ENCODE measurements at places on chromosomes 5 and 9. TPM values are rescaled to one million over a fixed set of nuclear protein-coding genes. Genes with fewer than 3 reads are reported as not detected.
A peak's percentile ranks its signal among the peaks of the same experiment; 100 is the strongest.

DNA sequence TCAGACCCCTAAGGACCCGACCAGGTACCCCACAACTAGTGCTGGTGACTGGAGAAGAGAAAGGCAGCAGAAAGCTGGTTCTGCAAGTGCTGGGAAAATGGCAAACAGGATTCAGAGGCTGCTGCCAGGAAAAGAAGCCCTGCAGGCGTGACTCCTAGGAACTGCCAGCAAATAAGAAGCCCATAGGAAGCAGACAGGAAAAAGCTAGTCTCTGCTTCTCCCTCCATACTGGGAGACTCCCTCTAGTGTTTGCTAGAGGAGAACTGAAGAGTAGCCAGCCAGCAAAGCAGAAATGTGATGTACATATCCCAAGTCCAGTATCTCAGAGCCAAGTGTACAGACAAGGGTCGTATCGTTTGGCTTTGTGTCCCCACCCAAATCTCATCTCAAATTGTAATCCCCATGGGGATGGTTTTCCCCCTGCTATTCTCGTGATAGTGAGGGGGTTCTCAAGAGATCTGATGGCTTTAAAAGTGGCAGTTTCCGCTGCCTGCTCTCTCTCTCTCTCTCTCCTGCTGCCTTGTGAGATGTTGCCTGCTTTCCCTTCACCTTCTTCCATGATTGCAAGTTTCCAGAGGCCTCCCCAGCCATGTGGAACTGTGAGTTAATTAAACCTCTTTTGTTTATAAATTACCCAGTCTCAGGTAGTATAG lies 38.1 kb upstream of the TUSC1 start:
- no peaks in the 10 kb centered on the region for H3K36me3 ChIP-seq
- no peak overlapping the region for H3K4me3 ChIP-seq

DNA sequence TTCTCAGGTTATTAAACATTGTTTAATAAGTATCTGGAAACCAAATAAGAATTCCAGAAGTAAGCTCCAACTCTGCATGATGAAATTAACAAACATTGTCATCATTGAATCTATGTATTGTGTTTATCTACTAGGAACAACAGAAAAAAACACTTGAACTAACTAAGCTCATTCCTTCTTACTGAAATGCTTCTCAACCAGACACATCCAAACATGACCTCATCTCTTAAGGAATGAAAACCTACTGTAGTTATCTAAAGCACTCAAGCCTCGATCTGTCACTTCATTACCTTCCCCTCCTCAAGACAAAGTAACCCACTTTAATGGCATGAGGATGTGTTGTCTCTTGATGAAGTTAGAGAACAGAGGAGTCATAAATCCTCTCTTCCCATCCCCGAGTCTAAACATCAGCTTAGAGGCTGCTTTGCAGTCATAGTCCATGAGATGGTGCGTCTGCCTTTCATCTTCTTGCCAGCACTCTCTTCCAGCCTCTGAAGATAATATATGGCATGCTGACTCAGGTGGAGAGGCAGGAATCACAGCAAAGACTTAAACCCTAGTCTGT lies 86.5 kb downstream of the CEMIP2 start:
- H3K36me3 ChIP-seq, result no peaks in the 10 kb centered on the region
- H3K4me3 ChIP-seq, result no peak overlapping the region
- H3K27me3 ChIP-seq, result no peaks in the 10 kb centered on the region
- peaks cover 53% of the 10 kb centered on the region for H3K4me1 ChIP-seq

DNA sequence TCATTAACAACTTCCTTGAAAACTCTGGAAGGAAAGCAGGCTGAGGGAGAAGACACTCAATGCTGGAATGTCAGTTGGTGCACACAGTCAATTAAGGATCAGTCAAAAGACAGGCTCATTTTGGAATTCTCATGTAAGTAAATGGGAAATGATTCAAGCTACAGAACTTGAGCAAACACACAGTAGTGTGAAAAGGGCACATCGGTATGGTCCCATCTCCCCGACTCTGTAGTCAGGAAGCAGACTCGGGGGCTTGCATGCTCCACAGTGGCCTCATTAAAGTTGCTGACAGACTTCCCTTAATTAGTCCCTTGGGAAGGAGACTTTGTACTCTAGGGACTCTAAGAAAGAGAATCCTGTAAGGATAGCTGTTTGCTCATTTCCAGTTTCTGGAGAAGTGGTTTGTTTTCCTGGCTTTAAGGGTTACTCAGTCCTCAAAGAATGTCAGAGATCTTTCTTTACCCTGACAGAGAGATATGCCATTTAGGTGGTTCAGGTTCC lies 339.2 kb downstream of the ADAMTS6 start:
- no peaks in the 10 kb centered on the region for H3K36me3 ChIP-seq
- no peak overlapping the region for H3K4me3 ChIP-seq
- no peak for DNase-seq
- no peak overlapping the region for H3K27ac ChIP-seq
- H3K27me3 ChIP-seq, result no peaks in the 10 kb centered on the region

GRCh38 chr5:73488806-73489205 lies 9.4 kb upstream of the BTF3 start:
- H3K4me1 ChIP-seq, result no peaks in the 10 kb centered on the region
- no peak overlapping the region for H3K4me3 ChIP-seq
- DNase-seq, result no peak
- no peaks in the 10 kb centered on the region for H3K36me3 ChIP-seq

Gene DBH
- not detected for polyA plus RNA-seq

Gene LOX
- 0.13 TPM for polyA plus RNA-seq

DNA sequence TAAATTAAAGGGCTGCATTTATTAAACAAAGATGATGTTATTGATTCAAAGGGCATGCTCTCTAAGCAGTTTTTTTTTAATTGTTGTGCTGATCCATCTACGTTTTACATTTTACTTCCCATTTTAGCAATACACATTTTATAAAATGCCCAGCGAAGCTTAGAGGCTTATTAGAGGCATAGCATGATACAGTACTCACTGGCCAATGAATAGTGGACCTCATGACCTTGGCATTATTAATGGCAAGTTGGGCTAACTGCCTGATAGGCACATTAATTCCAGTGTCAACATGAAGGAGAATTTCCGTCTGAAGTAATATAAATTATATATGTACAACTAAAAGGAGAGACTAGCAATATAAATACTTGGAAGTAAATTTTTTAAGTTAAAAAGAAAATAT lies 837.2 kb downstream of the EFNA5 start:
- H3K27me3 ChIP-seq, result no peaks in the 10 kb centered on the region
- H3K27ac ChIP-seq, result no peak overlapping the region
- no peaks in the 10 kb centered on the region for H3K4me1 ChIP-seq
- no peaks in the 10 kb centered on the region for H3K36me3 ChIP-seq

Gene COL15A1
- polyA plus RNA-seq, result not detected

- H3K4me1 ChIP-seq, result peaks cover 31% of the 10 kb centered on the region
- H3K27ac ChIP-seq, result peak overlapping the region; percentile 67
- no peaks in the 10 kb centered on the region for H3K27me3 ChIP-seq
- peak overlapping the region; percentile 11 for H3K4me3 ChIP-seq
- DNase-seq, result peak; percentile 53
- no peaks in the 10 kb centered on the region for H3K36me3 ChIP-seq
These were observed 6.8 kb downstream of the TSSK1B start for GRCh38 chr5:113427871-113428574.

GRCh38 chr9:128218518-128219389 lies 15.6 kb downstream of the DNM1 start:
- peaks cover 10% of the 10 kb centered on the region for H3K4me1 ChIP-seq
- DNase-seq, result peak; percentile 85
- H3K27me3 ChIP-seq, result peaks cover 3% of the 10 kb centered on the region
- H3K36me3 ChIP-seq, result no peaks in the 10 kb centered on the region
- H3K4me3 ChIP-seq, result peak overlapping the region; percentile 16
- H3K27ac ChIP-seq, result peak overlapping the region; percentile 14

Gene C5orf52
- polyA plus RNA-seq, result not detected

DNA sequence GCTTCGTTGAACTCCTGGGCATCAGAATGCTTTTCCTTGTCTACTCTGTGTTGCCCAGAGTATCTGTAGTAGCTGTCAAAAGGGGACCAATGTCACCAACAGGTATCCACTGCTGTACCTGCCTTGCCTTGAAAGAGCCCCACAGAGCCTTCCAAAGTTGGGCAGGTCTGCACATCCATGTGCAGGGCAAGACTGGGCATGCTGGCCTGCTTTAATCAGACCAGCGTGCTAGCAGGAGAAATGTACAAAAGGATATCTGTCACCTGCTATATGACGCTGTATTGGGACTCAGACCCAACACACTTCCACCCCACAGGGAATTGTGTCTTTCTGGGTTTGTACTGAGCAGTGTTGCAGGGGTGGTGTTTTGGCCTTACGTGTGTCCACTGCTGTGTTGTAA lies 11.9 kb downstream of the DELE1 start:
- H3K36me3 ChIP-seq, result peaks cover 54% of the 10 kb centered on the region
- H3K27ac ChIP-seq, result peak overlapping the region; percentile 55
- peaks cover 14% of the 10 kb centered on the region for H3K4me1 ChIP-seq
- no peak overlapping the region for H3K4me3 ChIP-seq
- no peak for DNase-seq

GRCh38 chr5:174191850-174192655 lies 146.5 kb downstream of the NSG2 start:
- H3K4me3 ChIP-seq, result no peak overlapping the region
- DNase-seq, result no peak
- no peaks in the 10 kb centered on the region for H3K36me3 ChIP-seq
- no peaks in the 10 kb centered on the region for H3K4me1 ChIP-seq
- no peak overlapping the region for H3K27ac ChIP-seq
- no peaks in the 10 kb centered on the region for H3K27me3 ChIP-seq

Gene KCTD16
- 0.04 TPM for polyA plus RNA-seq

GRCh38 chr5:39453606-39454005 lies 28.8 kb upstream of the DAB2 start:
- no peaks in the 10 kb centered on the region for H3K36me3 ChIP-seq
- no peak for DNase-seq
- H3K4me1 ChIP-seq, result no peaks in the 10 kb centered on the region
- H3K27me3 ChIP-seq, result no peaks in the 10 kb centered on the region

DNA sequence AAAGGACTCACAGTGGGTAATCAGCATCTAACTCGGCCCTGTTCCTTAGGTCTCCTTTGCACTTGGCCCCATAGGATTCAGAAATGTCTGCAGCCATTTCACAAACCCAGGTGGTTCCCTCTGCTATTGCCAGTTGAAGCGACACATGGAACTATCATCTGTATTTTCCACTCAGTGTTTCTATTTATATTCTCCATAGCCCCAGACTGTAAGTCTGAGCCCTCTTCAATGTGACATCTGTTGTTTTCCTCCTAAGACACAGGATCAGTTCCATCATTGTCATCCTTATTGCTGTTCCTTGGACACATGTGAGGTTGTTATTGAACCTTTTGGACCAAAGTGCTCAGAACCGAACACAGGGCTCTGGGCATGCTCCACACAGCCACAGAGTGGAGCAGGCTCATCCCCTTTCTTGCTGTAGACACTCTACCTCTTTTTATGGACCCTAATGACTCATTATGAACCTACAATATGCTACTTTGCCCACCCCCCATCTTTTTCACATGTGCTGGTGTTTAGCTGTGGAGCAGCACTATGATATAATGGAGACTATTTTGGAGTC lies 36.4 kb downstream of the GARNL3 start:
- H3K27me3 ChIP-seq, result no peaks in the 10 kb centered on the region
- DNase-seq, result no peak
- H3K36me3 ChIP-seq, result no peaks in the 10 kb centered on the region
- H3K27ac ChIP-seq, result no peak overlapping the region

Gene DMRT3
- polyA plus RNA-seq, result not detected

Gene HRH2
- 0.08 TPM for polyA plus RNA-seq

- H3K4me3 ChIP-seq, result peak overlapping the region; percentile 3
- H3K27ac ChIP-seq, result peak overlapping the region; percentile 86
- H3K4me1 ChIP-seq, result peaks cover 19% of the 10 kb centered on the region
These were observed 21.2 kb downstream of the DYNC2I2 start for GRCh38 chr9:128635266-128636023.

Gene NTNG2
- polyA plus RNA-seq, result 0.05 TPM

DNA sequence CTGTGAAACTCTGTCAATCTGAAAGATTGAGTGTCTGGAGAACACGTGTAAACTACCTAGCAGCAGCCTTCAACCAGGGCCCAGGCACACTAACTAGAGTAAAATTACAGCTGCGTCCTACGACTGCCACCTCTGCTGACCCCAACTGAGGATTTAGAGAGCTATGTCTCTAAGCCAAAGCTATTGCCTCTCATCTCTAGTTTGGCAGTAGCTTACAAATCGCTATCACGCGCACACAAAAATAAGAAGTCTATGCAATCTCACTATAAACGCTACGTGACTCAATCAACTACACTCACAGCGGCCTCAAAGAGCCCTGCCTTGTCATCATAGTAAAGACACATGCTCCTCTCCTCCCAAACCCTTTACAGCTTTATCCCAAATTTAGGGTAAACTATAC lies 8.7 kb downstream of the PPP6C start:
- no peak for DNase-seq
- H3K4me3 ChIP-seq, result no peak overlapping the region
- no peak overlapping the region for H3K27ac ChIP-seq

- no peak overlapping the region for H3K4me3 ChIP-seq
- H3K36me3 ChIP-seq, result no peaks in the 10 kb centered on the region
- no peaks in the 10 kb centered on the region for H3K27me3 ChIP-seq
- H3K27ac ChIP-seq, result no peak overlapping the region
- H3K4me1 ChIP-seq, result no peaks in the 10 kb centered on the region
These were observed 151.3 kb upstream of the TRPC7 start for GRCh38 chr5:136516637-136517036.

DNA sequence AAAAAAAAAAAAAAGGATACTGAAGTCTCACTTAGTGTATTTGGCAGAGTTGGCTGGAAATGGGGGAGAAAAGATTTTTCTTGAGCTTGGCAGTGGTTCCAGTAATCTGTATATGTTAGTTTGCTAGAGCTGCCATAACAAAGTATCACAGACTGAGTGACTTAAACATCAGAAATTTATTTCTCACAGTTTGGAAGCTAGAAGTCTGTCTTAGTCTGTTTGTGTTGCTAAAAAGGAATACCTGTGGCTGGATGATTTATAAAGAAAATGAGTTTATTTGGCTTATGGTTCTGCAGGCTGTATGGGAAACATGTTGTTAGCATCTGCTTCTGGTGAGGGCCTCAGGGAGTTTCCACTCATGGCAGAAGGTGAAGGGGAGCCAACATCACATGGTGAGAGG lies 89.6 kb upstream of the CEP78 start:
- no peaks in the 10 kb centered on the region for H3K27me3 ChIP-seq
- H3K4me3 ChIP-seq, result no peak overlapping the region
- H3K27ac ChIP-seq, result no peak overlapping the region
- no peak for DNase-seq

GRCh38 chr5:79840084-79840990 lies 150.7 kb downstream of the CMYA5 start:
- no peak overlapping the region for H3K4me3 ChIP-seq
- H3K36me3 ChIP-seq, result no peaks in the 10 kb centered on the region

- no peak overlapping the region for H3K27ac ChIP-seq
- peaks cover 6% of the 10 kb centered on the region for H3K27me3 ChIP-seq
- no peak for DNase-seq
- H3K4me1 ChIP-seq, result peaks cover 18% of the 10 kb centered on the region
- H3K4me3 ChIP-seq, result no peak overlapping the region
These were observed 1.3 kb upstream of the ST8SIA4 start for GRCh38 chr5:100904259-100904861.

- DNase-seq, result no peak
- no peaks in the 10 kb centered on the region for H3K4me1 ChIP-seq
- H3K36me3 ChIP-seq, result no peaks in the 10 kb centered on the region
These were observed 286.4 kb upstream of the CDH12 start for GRCh38 chr5:23139338-23140171.

GRCh38 chr5:123181394-123181801 lies 92.4 kb downstream of the PRDM6 start:
- peaks cover 3% of the 10 kb centered on the region for H3K27me3 ChIP-seq
- H3K27ac ChIP-seq, result no peak overlapping the region
- H3K36me3 ChIP-seq, result no peaks in the 10 kb centered on the region
- H3K4me1 ChIP-seq, result no peaks in the 10 kb centered on the region

Measured in keratinocyte (primary cell).